ENCODE measurements at places on chromosomes 3 and 15.
A peak's percentile ranks its signal among the peaks of the same experiment; 100 is the strongest.

- DNase-seq = no peak
Observed at GRCh38 chr15:63553388-63553791, 43.8 kb upstream of the FBXL22 start.

- no peak for DNase-seq
Observed at GRCh38 chr3:61202086-61202485, 49.2 kb downstream of the FHIT start.

GRCh38 chr3:4504340-4505261, 11.5 kb downstream of the ITPR1 start:
- DNase-seq = peak; percentile 23

DNA sequence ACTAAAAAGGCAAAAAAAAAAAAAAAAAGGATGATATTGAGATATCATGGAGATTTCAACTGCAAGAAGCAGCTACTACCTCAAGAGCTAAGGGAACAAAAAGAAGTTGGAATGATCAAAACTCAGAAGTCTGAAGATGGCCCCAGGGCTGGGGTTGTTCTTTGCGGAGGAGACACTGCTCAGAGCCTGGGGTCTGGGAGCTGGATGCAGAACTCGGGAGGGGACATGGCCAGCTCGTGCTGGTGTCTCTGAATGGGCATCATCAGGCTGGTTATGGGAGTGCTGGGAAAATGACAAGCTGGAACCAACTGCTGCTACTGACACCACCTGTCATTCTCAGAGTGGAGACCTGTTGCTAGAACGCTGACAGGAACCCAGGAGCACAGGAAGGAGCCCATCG, 14.2 kb upstream of the ADIPOQ start:
- no peak for DNase-seq

DNA sequence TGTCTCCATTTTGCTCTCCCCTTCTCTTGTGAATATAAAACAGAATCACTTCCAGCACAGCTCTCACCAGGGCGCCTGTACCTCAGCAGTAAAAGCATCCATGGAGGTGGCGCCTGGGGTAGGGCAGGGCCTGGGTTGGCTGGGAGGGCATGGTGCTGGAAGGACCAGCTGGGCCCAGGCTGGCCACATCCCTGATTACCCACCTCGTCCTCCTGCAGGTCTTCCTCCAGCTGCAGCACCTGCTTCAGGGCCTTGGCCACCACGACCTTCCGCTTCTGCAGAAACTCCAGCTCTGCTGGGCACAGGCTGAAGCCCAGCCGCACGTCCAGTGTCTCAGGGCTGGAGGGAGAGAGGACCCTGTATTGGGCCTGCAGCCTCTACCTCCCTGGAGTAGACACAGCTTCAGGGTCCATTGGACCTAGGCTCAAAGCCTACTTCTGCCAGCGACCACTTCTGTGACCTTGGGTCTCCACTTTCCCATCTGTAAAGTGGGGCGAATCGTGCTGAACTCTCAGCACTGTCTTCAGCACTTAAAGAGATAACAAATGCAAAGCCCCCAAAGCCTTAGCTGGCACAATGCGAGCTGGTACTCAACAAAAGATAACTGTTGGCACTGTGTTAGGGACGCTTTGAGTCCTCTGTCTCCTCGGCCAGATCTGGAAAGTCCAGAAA, 23.8 kb downstream of the PLA2G4E start:
- no peak for DNase-seq

- DNase-seq = no peak
Observed at GRCh38 chr15:64780600-64781156, 5.3 kb upstream of the RBPMS2 start.

- no peak for DNase-seq
Observed at GRCh38 chr3:87197531-87197930, 29.6 kb upstream of the CHMP2B start.

DNA sequence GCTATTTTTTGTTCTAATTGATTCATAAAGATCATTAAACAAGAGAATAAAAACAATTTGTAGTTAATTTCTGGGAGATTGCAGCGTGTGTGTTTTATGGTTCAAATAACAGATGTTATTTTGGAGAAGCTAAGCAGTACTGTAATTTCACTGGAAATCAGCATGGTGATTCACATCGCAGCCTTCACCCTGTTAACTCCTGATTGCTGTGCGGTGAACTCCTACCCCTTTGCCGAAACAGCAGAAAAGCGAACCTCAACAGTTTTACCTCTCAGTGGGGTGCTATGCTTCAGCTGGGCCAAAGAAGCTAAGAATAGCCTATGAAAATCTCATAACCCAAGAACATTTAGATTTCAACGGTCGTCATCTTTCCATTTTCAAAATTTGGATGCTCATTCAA, 441.5 kb upstream of the RARB start:
- no peak for DNase-seq

DNA sequence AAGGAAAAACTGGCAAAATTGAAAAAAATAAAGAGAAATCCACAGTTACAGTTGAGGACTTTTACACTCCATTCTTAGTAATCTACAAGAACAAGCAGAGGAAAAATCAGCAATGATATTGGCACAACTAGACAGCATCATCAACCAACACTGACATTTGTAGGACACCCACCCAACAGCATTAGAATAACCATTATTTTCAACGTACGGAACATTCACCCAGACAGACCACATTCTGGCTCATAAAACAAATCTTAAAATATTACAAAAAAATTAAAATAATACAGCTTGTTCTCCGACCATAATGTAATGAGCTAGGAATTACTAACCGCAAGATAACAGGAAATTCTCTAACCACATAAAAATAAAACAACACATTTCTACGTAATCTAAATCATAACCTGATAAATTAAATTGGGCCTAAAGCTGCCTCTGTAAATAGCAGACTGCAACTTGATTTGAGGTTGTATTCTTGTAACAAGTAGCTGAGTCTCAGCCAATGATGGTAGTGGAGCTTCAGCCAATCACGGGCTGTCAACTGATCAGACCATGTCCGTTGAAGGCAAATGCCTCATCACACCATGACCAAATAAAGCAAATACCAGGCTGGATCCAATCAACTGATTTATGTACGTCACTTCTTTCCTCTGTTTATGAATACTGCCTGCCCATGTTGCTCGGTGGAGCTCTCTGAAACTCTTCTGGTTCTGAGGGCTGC, 9.2 kb downstream of the PLSCR4 start:
- no peak for DNase-seq

- no peak for DNase-seq
Observed at GRCh38 chr15:89826671-89827655, 12.3 kb upstream of the ANPEP start.

GRCh38 chr3:9397906-9398699, 688 bp downstream of the SETD5 start:
- DNase-seq = peak; percentile 32

DNA sequence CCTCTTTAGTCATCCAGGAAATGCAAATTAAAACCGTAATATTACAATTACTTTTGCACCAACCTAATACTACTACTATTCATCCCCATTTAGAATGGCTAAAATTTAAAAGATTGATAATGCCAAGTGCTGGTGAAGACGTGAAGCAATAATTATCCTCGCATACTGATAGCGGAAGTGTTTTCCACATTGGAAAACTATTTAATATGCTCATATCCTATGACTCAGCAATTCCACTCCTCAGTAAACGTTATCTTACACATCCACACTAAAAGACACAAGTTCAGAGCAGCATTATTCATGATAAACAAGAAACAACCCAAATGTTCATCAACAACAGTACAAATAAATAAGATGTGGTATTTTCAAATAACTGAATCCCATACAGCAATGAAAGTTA, 70.6 kb downstream of the VPS13C start:
- DNase-seq = no peak

- no peak for DNase-seq
Observed at GRCh38 chr3:184423561-184423960, 43.7 kb downstream of the CHRD start.

GRCh38 chr3:25107918-25108617, 320.0 kb upstream of the RARB start:
- no peak for DNase-seq

GRCh38 chr3:192884777-192885773, 32.6 kb downstream of the MB21D2 start:
- DNase-seq = no peak

GRCh38 chr15:62606376-62607113, 436.0 kb upstream of the TPM1 start:
- DNase-seq = no peak

DNA sequence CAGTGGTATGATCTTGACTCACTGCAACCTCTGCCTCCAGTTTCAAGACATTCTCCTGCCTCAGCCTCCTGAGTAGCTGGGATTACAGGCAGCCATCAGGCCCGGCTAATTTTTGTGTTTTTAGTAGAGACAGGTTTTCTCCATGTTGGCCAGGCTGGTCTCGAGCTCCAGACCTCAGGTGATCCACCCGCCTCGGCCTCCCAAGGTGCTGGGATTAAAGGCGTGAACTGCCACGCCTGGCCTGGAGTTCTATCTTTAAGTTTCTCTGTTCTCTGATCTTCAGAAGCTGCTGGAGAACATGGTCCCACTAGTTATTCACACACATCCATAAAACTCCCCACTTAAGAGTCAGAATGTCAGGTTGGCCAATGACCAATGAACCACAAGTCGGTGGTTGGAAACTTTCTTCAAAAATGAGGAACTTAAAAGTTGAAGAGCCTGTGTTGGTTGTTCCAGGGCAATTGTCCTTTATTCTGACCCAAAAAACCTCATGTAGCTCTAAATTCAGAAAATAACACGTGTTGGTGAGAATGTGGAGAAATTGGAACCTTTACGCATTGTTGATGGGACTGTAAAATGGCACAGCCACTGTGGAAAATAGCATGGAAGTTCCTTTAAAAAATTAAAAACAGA, 55.9 kb upstream of the PIK3CB start:
- no peak for DNase-seq

GRCh38 chr3:10547841-10548783, 42.7 kb upstream of the ATP2B2 start:
- no peak for DNase-seq

- DNase-seq = peak; percentile 46
Observed at GRCh38 chr15:50907601-50908208, 778 bp upstream of the AP4E1 start.

GRCh38 chr15:38824719-38825118, 260.1 kb upstream of the RASGRP1 start:
- no peak for DNase-seq

DNA sequence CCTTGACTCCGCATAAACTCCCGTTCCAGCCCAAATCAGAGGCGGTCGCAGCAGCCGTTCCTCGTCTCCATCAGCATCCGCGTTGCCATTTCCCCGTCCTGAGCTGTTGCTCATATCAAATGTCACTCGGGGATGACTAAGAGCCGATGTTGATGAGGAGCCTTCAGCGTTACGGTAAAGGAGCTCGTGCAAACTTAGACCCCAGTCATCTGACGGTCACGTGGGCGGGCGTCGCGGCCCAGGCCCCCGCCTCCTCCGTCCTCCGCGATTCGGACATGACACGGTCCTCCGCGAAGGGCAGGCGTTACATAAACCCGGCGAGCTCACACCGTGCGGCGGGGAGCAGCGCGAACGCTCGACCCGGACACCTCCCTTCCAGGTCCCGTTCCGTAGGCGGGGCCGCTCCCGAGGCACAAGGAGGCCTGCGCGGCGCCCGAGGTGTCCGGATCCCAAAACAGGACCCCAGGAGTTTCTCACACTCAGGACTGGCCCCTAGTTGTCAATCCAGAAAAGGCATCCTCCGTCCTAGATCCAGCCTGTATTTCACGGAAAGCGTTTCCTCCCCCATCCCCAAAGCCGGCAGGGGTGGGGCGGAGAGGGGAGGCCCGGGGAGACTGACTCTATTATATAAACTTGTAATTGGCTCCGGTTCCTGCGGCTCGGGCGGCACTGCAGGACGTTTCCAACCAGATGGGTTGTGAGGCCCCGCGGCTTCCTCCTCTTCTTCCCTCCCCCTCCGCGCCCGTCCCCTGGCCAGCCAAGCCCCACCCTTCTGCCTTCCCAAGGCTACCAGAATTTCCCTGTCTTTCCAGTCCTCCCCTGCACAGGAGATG, 100.0 kb upstream of the IGF1R start:
- DNase-seq = peak; percentile 13

DNA sequence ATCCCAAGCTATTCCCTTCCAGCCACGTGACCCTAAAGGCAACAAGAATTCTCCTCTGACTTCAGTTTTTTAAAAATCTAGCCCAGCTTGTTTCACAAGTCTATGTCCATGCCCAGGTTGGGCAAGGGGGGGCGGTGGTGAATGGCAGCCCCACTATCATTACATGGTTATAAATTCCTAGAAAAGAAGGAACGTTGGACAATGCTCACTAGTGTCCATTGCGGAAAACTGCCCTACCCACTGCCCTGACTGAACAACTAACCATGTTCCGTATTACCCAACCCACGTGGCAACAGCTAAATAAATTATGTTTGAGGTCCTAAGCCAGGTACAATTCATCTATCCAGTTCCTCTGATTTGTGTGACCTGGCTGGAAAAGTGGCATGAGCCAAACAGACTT, 8.7 kb upstream of the TAFA4 start:
- no peak for DNase-seq

GRCh38 chr15:98529205-98530145, 118.9 kb upstream of the IGF1R start:
- DNase-seq = no peak

- DNase-seq = no peak
Observed at GRCh38 chr15:56337084-56337725, 28.0 kb upstream of the TEX9 start.

DNA sequence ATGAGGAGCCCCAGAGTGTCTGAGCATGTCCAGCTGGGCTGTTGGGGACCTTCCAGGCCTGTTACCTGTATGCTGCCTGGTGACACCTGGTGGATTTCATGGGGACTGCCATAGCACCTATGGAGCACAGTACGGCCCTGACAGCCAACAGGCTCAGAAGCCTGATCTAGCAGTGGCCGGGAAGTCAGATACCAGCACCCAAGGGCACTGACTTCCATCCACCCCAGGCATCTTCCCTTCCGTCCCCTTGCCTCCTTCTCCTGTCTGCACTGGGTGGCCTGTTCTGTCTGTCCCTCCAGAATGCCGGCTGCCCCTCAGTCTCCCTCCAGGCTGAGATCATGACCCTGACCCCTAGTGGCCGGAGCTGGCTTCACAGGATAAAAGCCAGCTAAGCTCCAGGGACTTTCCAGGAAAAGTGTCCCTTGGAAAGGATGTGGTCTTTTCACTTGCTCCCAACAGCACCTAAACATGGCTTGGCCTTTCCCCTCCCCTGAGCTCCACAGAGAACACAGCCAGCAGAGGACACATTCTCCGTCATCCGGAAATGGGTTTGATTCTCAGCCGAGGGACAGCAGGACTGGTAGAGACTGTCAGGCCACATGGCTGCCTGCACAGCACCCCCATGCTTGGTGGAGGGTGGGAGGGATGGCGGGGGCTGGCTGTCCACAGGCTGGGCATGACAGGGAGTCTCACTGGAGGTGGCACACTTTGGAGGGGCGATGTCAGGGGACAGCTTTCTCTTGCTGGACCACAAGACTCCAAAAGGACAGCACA, 9.5 kb downstream of the RPS17 start:
- DNase-seq = peak; percentile 67

DNA sequence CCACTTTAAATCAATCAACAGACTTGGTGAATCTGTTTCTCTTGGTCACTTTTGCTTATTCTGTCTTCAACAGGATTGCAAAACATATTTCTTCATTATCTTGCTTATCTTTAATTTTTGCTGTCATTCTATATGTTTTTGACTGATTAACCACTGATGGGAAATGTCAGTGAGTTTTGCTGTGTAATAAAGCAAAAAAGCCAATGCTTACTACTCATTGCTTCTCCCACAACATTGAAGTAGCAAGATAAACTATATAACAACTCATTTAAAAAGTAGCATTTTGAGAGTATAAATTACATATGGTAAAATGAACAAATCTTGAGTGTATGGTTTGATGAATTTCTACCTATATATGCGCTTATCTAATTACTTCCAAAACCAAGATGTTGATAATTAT, 892 bp downstream of the CD200R1L start:
- DNase-seq = no peak
